Effector CD8-positive, alpha-beta T cell (primary cell): ENCODE measurements at places on chromosomes 12 and 14.

DNA sequence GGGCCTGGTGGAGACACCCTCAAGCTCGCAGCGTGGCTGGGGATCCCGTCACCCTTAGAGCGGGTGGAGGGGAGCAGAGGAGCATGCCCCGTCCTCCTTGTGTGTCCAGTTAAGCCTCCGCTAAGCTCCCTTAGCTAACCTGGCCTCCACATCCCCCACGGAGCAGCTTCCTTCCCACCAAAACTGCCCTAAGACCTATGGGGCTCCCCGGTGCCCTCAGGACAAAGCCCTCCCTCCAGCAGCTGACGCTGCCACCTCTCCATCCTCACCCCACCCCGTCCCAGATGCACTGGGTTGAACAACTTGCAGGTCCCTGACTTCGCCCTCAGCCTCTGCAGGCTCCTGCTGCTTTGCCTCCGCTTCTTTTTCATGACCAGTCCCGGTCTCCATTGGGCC lies 4.0 kb downstream of the AHNAK2 start:
- no peak for DNase-seq

GRCh38 chr14:96484399-96484798 lies 17.8 kb upstream of the PAPOLA start:
- DNase-seq, result no peak

DNA sequence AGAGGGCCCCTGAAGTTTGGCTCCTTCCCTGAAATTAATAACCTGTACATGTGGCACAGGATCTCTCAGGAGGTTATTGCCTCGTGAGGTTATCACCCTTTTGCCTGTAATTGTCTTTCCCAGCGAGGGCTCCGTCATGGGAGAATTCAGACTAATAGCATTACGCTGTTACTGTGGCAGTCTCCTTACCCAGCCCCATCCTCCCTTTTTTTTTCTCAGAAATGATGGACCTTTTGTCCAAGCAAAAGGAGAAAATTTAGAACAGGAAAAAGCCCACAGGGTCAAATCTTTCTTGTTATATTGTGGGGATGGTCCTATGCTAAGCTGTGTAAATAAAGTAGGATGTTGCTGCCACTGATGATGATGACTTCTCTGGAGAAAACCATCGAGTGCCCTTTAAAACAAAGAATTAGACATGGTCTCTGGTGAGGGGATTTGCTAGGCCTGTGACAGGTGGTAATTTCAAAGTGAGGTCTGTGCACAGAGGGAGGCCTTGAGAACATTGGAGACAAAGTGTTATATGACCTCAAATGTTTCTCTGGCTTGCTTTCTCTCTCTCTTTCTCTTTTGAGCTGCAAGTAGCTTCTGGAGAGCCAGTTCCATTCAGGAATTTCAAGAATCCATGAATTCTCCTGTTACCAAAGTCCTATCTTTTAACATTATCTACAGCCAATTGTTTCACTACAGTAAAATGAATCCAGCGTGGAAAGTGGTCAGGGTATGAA lies 357.2 kb downstream of the BMP4 start:
- no peak for DNase-seq

GRCh38 chr14:100652744-100653143 lies 65.5 kb upstream of the BEGAIN start:
- no peak for DNase-seq

DNA sequence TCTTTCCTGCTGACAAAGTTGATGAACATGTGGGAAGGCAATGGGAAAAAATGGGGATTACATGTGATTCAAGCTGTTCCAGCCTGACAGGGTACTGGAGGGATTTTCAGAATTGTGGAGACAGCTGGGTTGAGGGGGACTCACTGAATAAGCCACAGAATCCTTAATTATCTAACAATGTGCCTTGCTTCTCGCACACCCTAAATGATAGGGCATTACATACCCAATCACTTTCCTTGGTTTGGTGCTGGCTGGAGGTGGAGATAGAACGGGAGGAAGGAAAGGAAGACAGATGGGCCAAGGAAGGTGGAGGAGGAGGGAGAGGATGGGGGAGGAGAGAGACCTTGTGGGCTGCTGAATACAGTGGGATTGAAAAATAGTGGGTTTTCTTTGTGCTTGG lies 20.7 kb downstream of the PELI2 start:
- no peak for DNase-seq

DNA sequence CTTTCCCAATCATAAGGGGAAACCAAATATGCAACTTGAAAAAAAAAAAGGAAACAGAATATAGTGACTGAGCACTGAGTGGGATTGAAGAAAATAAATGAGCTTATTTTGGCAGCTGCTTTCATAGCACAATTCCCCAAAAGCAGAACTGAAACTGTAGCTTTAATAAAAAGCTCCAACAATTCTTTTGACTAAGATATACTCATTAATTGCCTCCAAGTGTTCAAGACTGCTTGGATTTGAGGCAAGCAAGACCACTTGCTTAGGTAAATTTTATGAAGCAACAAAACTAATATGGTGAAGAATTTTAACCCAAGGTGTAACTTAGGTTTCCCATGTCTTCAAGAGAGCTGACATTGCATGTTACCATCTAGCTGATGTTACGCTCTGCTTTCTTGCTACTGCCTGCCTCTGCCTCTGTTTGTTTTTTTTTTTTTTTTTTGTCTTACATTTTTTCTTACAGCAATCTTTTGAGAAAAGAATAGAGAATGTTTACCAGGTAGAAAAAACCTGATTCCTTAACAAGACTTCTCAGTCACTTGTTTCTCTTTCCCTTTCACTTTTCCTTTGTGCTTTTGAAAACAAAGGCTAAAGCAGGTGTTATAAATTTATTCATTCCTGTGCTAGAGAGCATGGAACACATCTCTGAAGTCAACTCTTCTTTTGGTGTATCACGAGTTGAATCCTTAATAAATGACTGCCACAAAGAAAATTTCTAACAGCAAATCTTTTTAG lies 134.4 kb downstream of the BCAT1 start:
- DNase-seq, result no peak

DNA sequence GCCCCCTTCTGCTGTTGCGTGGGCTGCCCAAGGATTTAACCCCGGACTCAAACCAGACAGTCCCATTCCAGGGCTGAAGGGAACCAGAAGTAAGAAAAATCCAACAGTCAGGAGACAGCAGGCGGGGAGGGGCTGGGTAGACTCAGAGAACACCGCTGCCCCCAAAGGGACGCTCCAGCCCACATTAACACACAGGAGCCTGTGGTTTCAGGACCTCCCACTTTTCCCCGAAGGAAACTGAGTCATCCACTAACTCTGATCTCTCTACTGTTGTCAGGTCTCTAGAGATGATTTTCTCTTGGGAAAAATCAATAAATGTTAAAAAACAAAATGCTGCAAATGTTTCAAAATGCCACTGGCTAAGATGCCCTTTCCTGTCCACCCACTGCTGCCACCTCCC lies 41.6 kb downstream of the FBXO21 start:
- DNase-seq, result no peak

DNA sequence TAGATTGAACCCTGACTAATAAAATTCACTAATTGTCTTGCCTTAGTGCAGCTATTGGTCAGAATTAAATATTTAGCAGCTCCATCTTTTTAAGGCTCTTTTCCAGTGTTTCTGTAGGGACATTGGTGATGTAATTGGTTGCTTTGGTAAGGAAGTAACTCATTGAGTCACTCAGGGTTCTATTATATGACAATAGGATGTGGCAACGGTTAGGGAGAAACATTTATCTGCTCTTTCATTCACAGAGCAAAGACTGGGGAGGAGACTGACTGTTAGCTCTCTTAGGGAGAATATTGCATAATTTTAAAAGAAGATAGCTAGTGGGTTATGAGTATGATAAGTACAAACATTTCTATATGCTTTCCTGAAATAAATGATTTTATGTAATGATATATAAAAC lies 616.5 kb downstream of the TRHDE start:
- DNase-seq, result no peak

- no peak for DNase-seq
These were observed 1.4 kb downstream of the MEG3 start for GRCh38 chr14:100827101-100828021.

DNA sequence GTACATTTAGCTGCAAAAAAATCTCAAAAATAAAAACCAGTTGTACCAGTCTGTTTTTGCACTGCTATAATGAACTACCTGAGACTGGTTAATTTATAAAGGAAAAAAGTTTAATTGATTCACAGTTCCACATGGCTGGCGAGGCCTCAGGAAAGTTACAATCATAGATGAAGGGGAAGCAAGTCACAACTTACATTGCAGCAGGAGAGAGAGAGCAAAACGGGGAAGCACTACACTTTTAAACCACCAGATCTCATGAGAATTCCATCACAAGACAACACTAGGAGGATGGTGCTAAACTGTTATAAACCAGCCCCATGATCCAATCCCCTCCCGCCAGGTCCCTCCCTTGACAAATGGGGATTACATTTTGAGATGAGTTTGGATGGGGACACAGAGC lies 186.0 kb downstream of the TMTC3 start:
- no peak for DNase-seq

DNA sequence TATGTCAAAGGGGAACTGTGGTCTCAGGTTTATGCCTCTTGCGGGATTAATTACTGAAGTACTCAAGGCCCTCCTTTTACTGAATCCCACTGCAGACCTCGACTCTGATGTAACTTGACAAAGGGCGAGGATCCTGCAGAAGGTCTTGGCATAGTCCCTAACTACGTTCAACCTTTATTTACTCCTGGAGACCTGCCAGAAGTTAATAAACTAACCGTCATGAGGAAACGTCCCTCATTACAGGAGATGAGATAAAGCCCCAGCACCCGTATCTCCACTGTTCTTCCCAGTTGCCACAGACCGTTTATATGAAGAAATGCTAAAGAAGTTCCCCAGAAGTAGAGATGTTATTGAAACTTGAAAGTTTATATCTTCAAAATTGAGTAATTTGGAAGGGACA lies 190.9 kb downstream of the ETV6 start:
- DNase-seq, result no peak

- no peak for DNase-seq
These were observed 4.8 kb upstream of the NINJ2 start for GRCh38 chr12:668090-668481.

- no peak for DNase-seq
These were observed 127.0 kb upstream of the RPH3A start for GRCh38 chr12:112664569-112664968.

DNA sequence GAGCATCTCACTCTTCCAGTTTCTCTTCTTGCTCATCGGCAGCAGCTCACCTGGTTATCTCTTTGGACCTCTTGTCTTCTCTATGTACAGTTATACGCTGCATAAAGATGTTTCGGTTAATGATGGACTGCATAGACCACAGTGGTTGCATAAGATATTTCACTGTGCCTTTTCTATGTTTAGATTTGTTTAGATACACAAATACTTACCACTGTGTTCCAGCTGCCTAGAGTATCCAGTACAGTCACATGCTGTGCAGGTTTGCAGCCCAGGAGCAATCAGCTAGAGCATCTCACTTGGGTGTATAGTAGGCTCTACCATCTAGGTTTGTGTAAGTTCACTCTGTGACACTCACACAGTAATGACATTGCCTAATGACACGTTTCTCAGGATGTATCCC lies 57.6 kb downstream of the FBXL14 start:
- no peak for DNase-seq

GRCh38 chr14:92990456-92991430 lies 67.8 kb downstream of the CHGA start:
- no peak for DNase-seq
